IMR-90 (cell line): ENCODE measurements at places on chromosomes 3 and 15.

DNA sequence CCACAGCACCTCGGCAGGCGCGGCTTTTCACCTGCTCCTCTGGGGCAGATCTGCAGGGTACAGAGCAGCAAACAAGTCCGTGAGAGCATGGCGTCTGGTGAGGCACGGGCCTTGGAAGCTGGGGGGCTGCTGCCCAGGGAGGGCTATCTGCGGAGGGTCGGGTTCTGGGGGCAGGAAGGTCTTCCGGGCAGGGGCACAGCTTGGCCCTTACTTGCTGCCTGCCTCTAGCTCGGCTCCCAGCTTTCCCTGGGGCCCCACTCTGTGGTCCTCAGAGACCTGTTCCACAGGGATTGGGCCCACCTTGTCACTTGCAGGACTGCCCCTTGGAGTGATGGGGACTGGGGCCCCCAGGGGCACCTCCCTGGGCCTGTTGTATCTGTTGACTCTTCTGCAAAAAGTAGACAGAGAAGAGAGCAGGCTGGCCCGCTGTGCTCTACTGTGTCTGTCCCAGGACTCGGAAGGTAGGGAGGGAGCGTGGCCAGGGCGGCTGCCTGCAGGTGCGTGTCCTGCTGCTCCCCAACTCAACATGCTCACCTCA, 84.1 kb downstream of the TBC1D2B start:
- DNase-seq = no peak

GRCh38 chr3:186826976-186827857, 15.3 kb upstream of the ADIPOQ start:
- DNase-seq = peak; percentile 72

DNA sequence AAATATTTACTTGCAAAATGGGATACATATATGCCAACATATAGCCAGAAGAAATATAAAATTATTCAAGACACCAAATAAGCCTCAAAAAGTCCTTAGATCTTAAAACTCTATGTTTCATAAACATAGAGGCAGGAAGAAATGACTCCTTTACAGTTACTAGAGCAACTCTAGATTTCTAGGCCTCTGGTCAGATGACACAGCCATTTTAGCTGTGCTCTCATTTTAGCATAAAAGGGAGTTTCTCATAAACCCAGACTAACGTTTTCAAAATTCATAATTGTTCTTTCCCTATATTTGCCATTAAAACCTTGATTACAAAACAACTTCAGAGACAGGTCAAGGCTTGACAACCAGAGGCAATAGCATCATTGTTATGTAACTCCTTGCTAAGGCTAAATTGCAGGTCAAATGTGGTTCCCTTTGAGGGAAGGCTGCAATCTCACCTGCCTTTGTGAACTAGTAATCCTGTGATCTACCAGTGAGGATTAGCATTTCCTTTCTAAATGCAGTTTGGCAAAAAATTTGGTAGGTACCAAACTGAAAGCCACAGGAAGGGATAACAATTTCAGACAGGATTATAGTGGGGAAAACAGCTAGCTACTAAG, 8.2 kb downstream of the THOC7 start:
- no peak for DNase-seq

GRCh38 chr3:65666448-65667091, 372.1 kb downstream of the MAGI1 start:
- DNase-seq = peak; percentile 61

DNA sequence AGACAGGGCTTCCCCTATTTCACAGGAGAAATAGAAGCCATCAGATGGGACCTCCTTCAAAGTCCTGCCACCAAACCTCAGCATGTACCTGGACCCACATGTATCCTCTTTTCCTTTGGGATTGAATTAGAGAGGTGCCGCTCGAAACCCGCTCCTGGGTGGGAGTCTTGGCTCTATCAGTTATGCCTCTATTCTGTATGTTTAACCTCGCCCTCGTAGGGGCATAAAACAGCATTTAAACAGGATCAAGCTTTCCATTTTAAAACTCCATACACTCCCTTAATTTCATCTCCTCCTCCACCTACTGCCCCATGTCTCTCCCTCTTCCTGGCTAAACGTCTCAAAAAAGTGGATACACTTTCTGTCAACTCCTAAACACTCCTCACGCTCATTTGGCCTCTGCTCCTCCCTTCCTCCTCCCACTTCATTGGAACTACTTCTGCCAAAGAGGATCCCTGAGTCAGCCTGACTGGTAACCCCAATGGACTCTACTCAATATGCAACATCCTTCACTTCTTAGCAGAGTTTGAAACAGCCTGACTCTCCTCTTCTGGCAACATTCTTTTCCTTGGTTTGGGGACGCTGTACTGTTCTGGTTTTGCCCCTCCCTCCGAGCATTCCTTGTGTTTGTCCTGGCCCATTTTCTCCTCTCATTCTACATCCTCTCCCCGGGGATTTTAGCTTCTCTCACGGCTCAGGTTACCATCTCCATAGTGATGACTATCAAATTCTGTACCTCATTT, 23.0 kb upstream of the MUC20 start:
- peak; percentile 88 for DNase-seq

GRCh38 chr3:174266476-174266875, 592.7 kb upstream of the NAALADL2 start:
- peak; percentile 11 for DNase-seq

DNA sequence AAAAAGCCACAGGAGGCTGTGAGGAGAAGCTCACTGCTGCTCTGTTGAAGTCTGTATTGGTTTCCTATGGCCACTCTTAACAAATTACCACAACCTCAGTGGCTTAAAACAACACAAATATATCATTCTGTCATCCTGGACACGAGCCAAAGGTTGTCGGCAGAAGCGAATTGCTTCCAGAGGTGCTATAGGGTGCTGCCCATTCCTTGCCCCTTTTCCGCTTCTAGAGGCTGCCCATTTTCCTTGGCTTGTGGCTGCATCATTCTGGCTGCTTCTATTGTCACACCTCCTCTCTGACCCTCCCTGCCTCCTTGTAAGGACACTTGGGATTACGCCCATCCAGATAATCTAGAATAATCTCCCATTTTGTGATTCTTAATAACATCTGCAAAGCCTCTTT, 6.4 kb upstream of the SACM1L start:
- no peak for DNase-seq

DNA sequence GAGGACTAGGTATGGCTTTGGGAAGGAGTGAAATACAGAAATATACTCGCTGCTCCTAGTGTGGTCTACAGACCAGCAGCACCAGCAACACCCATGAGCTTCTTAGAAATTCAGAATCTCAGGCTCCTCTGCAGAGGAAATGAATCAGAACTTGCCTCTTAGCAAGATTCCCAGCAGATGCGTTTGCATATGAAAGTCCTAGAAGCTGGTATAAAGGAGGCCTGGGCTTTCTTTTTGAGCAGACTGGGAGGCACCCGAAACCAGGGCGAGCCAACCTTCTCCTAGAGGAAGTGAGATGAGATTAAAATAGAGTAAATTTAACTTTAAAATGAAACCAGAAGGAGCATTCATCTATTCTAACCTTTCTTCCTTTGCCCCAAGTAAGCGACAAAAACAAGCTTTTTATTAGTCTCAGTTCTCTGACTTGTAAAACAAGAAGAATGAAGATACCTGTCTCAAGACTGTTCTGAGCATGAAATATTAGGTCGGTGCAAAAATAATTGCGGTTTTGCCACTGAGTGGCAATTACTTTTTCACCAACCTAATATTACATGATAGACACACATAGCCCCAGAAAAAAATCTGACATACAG, 140.0 kb downstream of the PDZRN3 start:
- DNase-seq = peak; percentile 47

GRCh38 chr3:112799946-112800345, 46.7 kb downstream of the CD200R1L start:
- DNase-seq = peak; percentile 36

- DNase-seq = no peak
Observed at GRCh38 chr3:164200053-164200823, 878.1 kb downstream of the SI start.

GRCh38 chr3:194870394-194871110, 184.9 kb downstream of the FAM43A start:
- DNase-seq = peak; percentile 31

GRCh38 chr3:190088890-190089289, 31.8 kb downstream of the P3H2 start:
- DNase-seq = peak; percentile 23

- no peak for DNase-seq
Observed at GRCh38 chr3:155404486-155404885, 111.0 kb upstream of the STRIT1 start.

GRCh38 chr3:28151608-28152228, 89.7 kb upstream of the CMC1 start:
- no peak for DNase-seq

DNA sequence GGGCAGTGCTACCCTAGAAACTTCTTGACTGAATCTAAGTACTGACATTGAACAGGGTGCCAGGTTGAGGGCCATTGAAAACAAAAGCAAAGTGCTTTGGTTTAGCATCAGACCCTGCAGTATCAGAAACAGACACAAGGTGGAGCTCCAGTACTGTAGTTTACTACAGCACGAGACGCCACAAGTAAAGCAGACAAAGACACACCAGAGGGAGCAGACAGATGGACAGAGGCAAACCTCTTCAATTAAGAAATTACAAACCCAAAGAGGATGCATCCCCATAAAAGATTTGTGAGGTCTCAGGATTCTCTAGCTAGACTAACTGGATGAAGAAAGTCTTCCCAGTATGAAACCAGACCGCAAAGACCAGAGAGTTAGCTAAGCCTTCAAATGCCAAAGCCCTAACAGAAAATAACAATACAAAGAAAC, 16.6 kb downstream of the TOP2B start:
- peak; percentile 82 for DNase-seq
